ENCODE measurements at places on chromosomes 1 and 21.
A peak's percentile ranks its signal among the peaks of the same experiment; 100 is the strongest.

DNA sequence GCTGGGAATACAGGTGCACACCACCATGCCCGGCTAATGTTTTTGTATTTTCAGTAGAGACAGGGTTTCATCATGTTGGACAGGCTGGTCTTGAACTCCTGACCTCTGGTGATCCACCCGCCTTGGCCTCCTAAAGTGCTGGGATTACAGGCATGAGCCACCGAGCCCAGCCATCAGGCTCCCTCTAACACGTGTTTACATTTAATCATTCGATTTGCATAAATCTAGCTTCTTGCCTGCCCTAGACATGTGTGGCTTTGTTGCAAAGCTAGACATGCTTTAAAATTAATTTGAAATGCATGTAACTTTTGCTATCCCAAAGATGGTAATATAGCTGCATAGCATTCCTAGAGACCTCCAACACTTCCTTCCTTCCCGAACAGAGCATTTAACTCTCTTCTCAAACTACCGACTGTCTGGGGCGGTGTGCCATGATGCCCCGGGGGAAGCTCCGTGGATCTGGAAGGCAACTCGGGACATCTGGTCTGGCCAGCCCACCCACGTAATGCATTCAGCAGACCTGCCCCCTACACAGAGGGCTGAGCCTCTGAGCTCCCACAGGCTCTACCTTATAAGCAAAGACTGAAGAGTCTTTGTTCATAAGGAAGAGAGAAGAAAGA is 34.6 kb upstream of the NID1 start:
- DNase-seq, result no peak

- no peak for DNase-seq
Observed at GRCh38 chr1:193884848-193885558, 698.6 kb upstream of the B3GALT2 start.

DNA sequence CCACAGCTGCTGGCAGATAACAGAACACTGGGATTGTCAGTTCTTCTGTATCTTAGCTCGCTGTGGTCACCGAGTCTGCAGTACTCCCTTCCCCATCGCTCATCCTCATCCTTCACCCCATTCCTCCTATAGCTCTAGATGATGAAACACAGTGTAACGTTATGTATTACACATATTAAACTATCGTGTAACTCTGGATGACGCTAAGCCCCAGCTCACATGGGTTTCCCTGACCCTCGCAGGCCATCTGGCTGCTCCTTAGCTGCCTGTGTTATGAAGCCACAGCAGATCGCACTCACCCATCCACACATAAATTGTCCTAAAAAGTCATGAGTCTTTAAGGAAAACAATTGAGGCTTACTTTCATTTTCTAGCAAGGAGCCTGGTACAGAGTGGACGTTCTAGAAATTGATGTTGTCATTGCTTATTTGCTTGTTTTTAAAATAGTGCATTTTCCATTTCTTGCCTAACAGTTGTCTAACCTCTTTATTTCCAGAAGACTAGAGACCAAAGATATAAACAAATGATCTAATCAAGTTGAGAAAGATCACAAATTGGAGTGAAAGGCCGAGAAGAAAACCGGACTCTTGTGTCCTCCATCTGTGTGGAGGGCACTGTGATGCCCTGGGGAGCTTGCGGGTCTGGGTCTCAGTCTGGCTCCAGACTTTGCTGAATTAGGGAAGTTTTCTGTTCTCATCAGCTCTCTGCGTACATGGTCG is 24.3 kb upstream of the PCP4 start:
- no peak for DNase-seq

GRCh38 chr1:109112056-109112651 is 1.8 kb upstream of the ELAPOR1 start:
- DNase-seq, result peak; percentile 24

GRCh38 chr1:156797212-156797871 is 19.3 kb downstream of the SH2D2A start:
- peak; percentile 78 for DNase-seq

DNA sequence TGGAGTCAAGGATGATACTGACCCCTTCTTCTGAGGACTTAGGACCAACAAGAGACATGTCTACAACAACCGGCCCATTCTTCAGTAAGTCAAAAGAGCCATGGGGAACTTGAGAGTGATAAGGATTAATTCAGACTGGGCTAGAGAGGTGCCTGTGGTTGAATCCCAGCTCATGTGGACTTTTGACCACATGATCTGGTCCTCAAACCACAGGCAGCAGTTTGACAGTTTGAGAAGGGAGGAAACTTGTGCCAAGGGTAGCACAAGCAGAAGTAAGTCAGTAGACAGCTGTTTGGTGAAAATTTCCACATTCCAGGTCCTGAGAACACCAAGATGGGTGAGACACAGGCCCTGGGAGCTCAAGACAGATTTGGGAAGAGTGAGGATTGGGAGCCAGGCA is 19.8 kb downstream of the SH3BP5L start:
- no peak for DNase-seq

- peak; percentile 86 for DNase-seq
Observed at GRCh38 chr1:41447995-41448770, 36.3 kb downstream of the EDN2 start.

GRCh38 chr1:83508485-83509151 is 490.3 kb downstream of the TTLL7 start:
- DNase-seq, result no peak

Measured in NCI-H2171 treated with DMSO at 0.1 percent for 48 hours (cell line).